ENCODE measurements at places on chromosomes 4 and X.
A peak's percentile ranks its signal among the peaks of the same experiment; 100 is the strongest.

DNA sequence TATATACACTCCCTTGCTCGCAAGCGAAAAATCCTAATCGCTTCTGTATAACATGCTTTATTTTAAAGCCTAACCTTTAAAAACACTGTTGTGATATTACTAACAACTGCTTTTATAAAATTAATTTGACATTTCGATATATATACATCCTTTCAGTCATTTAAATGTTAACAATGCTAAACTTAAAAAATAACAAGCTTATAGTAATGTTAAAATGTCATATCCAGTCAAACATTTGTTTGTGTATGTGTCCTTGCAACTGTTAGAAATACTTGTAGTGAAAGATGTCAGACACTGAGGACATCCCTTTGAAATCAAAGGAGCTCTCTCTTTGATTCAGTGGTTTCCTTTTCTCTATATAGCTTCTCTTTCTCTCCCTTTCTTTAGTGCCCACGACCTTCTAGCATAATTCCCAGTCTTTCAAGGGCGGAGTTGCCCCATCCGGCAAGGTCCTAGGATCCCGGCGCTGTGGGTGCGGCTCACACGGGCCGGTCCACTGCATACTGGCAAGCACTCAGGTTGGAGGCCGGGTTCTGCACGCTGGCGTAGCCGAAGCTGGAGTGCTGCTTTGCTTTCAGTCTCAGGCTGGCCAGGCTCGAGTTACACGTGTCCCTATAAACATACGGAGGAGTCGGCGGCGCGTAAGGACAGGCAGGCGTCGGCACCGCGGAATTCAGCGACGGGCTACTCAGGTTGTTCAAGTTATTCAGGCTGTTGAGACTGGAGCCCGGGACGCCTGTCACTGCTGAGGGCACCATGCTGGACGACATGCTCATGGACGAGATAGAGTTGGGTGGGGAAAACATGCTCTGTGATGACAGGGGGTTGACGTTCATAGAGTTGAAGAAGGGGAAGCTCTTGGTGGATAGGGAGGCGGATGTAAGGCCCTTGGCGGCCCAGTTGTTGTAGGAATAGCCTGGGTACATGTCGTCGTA is 5.0 kb downstream of the PITX2 start:
- no peak for DNase-seq

DNA sequence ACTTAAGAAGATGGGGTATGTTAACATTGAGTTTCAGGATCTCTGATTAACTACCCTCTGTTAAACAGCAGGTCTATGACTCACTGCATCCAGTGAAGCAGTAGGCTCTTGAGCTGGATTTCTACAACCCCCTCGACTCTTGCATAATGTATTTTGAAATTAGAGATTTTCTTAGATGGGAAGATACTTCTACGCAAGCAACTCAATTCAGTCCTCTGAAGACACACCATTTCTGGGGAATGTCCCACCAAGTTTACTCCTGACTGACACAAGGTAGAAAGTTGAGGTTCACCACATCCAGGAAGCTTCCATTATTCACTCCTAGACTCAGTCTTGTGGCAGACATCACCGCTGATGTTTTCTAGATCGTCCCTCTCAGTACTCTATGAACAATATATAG is 12.9 kb downstream of the PALLD start:
- DNase-seq, result peak; percentile 23

- no peak for DNase-seq
These were observed 111.5 kb downstream of the DTHD1 start for GRCh38 chr4:36392916-36393315.

- DNase-seq, result peak; percentile 54
These were observed 3.5 kb downstream of the SPINK2 start for GRCh38 chr4:56817840-56818491.

DNA sequence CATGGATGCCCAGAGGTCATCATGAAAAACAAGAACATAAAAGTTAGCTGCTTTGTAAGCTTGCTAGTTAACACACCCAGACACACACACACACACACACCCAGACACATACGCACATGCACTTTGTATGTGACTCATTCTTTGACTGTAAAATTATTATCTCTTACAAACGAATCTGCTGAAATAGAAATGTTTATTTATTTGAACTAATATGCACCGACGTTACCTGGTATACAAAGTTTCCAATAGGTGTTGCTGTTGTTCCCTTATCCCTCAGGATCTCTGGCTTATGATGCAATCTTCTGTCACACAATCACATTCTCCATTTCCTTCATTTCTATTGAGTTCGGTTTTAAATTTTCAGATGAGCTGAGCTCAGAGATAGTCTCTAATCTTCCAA is 209.3 kb downstream of the PTTG2 start:
- DNase-seq, result no peak

- no peak for DNase-seq
These were observed 38.7 kb downstream of the RTL9 start for GRCh38 chrX:110397339-110397738.

- no peak for DNase-seq
These were observed 139.7 kb downstream of the MAML3 start for GRCh38 chr4:140014284-140014683.

- DNase-seq, result no peak
These were observed 7.9 kb downstream of the MAGEB18 start for GRCh38 chrX:26146024-26146423.

DNA sequence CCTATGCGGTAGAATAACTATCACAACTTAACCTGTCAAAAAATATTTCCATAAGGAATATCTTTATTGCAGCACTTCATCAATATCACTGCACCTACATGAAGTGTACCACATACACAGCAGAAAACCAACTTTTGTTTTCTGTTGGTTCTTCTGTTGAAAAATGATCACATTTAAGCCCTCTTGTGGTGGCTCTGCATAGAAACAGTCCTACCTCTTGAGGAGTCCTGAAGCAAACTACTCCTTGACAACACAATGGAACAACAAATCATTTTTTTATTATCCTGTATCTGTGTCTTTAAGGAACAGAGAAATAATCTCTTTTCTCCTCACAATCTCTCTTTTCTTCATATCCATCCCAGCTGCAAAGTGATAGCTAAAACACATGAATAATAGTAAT is 39.8 kb upstream of the ATOH1 start:
- no peak for DNase-seq

- no peak for DNase-seq
These were observed 40.5 kb upstream of the NRK start for GRCh38 chrX:105781804-105782203.

DNA sequence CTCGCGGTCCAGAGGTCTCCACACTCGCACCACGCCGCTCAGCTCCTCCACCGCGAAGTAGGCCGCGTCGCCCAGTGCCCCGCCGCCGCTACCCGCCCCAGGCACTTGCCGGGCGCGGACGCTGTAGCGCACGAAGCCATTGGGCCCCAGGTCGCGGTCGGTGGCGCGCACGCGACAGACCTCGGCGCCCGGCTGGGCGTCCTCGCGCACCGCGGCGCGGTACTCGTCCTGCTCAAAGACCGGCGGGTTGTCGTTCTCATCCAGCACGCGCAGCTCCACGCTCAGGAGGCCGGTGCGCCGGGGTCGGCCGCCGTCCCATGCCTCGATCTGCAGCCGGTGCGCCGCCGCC is 1.4 kb downstream of the DCHS2 start:
- no peak for DNase-seq

- DNase-seq, result peak; percentile 54
These were observed at the start of gene FAM149A for GRCh38 chr4:186104114-186104889. TSS of gene FAM149A (plus strand) at chr4:186104704.

DNA sequence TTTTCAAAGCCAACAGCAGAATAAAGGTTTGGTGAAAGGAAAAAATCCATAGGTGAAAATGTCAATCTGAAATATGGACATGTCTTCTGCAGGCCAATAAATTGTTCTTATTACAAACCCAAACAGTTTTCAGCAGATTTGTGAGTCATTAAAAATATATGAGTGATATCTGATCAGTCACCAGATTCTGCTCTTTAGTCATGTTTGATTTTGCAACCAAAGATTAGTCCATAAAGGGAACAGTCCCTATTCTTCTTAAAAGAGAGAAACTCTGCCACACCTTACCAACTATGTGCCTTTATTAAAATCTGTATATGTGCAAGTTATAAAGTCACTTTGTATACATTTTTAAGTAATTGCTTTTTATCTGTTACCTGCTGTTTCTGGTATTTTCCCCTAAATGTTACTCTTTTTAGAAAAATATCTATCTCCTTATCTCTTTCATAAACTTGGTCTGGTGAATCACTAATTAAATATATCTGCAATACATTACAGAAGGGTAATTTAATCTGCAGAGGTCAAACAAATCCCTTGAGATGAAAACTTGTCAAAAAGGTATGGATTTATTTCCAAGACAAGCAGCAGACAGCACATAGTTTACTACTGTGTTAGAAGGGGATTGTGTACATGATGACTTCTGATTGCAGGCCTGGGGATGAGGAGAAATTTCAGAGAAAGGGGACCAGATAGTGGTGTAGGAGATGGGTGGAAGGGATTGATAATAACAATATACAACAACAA is 322.9 kb upstream of the NWD2 start:
- DNase-seq, result no peak

DNA sequence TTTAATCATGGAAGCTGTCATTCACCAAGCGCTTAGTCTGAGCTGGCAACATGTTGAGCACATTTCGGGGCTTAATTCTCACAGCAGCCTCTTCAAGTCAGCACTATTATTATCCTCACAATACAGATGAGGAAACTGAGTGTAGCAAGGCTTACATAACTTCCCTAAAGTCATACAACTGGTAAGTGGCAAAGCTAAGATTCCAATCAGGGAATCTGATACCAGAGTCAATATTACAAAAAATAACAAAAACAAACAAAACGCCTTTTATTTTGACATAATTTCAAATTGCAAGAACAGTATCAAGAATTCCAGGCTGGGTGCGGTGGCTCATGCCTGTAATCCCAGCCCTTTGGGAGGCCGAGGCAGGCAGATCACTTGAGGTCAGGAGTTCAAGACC is 120.4 kb upstream of the DUSP21 start:
- DNase-seq, result no peak

- no peak for DNase-seq
These were observed 136.5 kb downstream of the PRKX start for GRCh38 chrX:3576886-3577501.

- no peak for DNase-seq
These were observed 91.6 kb downstream of the AREG start for GRCh38 chr4:74536557-74536956.

GRCh38 chr4:74235135-74235534 is 73.1 kb upstream of the EPGN start:
- no peak for DNase-seq

GRCh38 chrX:121571333-121571732 is 523.9 kb downstream of the GLUD2 start:
- no peak for DNase-seq

DNA sequence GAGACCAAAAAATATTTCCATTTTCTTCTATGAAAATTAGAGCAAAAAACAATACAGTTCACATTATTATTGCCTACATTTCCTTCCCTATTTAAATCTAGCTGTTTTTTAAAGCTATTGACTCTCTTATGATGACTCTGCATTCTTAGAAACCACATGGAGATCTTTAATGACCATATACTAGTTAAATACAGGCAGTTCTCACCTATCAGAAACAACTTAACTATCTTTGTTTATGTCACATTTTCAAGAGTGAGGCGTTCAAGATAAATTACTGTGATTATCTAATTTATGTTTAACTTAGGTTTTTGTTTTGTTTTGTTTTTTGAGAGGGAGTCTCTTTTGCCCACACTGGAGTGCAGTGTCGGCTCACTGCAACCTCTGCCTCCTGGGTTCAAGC is 3.0 kb downstream of the CISD2 start:
- DNase-seq, result no peak

DNA sequence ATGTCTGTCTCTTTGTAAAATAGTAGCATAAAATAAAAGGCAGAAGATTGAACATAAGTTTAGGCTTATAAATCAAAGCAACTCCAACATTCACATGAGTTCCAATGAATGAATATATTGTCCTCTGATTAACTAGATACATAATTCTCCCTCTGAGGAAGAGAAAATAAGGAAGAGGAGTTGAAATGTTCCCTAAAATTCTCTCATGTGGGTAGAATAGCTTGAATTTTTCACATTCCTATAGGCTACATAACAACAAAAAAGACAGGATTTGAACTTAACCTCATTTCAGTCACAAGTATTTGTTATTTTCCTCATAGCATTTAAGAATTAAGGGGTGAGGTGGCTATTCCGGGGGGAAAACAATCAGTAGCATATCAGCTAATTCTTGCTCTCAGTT is 462.4 kb upstream of the NDST4 start:
- no peak for DNase-seq

DNA sequence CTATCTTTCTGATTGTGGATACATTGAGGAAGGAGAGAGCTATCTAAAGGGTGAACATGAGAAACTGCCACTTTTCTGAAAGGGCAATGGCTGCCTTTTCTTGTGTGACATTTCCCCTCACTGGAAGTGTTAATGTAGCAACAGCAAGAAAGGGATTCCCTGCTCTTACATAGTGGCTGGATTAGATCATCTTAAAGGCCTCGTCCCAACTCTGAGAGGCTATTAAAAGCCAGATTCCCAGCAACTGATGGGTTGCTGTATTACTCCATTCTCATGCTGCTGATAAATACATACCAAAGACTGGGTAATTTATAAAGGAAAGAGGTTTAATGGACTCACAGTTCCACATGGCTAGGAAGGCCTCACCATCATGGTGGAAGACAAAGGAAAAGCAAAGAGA is 33.7 kb upstream of the ADH7 start:
- DNase-seq, result no peak

DNA sequence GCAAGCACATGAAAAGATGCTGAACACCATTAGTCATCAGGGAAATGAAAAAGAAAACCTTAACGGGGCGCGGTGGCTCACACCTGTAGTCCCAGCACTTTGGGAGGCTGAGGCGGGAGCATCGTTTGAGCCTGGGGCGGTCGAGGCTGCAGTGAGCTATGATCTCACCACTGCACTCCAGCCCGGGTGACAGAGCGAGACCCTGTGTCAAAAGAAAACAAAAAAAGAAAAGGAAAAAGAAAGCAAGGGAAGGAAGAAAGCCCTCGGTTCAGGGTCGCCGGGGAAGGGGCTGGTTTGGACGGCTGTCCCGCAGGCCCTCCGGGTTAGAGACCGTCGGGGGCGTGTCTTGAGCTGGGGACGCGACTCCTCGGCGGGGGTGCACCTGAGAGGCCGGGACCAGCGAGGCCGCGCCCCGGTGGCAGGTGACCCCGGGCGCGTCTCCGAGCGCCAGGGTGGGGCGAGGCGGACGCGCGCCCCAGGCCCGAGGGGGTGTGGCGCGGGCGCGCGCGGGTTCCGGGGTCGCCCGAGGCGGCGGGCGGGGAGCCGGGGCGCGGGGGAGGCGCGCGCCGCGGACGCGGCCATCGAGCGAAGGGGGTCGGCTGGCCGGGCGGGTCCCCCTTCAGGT is 478 bp upstream of the PLXNA3 start:
- peak; percentile 53 for DNase-seq

DNA sequence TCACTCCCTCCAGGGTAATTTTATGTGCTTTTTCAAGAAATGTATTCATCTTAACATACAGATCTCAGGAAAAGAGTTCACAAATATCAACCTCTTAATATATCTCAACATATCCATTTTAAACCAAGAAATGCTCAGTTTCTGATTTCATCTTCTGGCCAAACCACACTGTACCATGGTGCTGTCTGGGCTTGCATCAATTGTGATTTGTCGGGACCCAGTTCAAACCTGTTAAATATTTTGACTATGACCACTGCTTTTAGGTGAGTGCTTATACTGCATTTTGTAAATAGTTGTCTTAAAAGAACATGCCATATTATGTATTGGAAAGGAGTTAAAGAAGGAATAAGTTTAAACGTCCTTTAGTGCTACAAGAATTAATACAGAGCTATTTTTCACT is 352.1 kb downstream of the SPOCK3 start:
- no peak for DNase-seq
